ENCODE measurements at places on chromosomes 12 and 14.

- no peak for DNase-seq
These were observed 40.7 kb upstream of the KIF21A start for GRCh38 chr12:39483597-39483996.

DNA sequence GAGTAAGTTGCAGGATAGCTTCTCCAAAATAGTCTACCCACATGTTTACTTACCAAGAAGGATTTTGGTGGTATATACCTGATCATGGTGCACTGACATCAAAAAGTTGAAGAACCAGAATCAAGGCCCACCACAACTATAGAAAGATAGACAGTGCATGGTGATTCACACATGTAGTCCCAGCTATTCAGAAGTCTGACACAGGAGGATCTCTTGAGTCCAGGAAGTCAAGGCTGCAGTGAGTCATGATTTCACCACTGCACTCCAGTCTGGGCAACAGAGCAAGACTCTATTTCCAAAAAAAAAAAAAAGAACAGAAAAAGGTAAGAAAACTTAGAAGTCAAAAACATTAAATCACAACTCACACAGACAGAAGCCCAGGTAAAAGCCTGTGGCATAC is 422.2 kb upstream of the FOXG1 start:
- no peak for DNase-seq

DNA sequence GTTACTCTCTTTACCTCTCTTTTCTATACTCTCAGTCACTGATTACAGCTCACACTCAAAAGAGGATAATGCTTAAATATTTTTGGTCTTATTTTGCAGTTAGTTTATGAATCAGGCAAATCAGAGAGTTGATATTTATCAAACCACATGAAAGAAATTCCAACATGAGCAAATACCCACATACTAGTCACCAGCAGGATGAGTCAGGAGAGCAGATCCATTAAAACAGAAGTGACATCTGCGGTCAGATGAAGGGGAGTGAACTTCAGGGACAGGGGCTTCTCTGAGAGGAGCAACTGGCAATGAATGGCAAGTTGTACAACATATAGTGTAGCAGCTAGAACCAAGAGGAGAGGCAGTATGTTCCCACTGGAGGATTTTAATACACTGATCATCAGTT is 258.7 kb downstream of the SYT10 start:
- DNase-seq: no peak

GRCh38 chr12:91836264-91836663 is 309.4 kb downstream of the BTG1 start:
- no peak for DNase-seq

- no peak for DNase-seq
These were observed 266.3 kb upstream of the DIO2 start for GRCh38 chr14:80477388-80478160.

- DNase-seq: no peak
These were observed 200.8 kb upstream of the KRR1 start for GRCh38 chr12:75712223-75712622.

- DNase-seq: no peak
These were observed 1.7 kb upstream of the LIN7A start for GRCh38 chr12:80939231-80939950.

GRCh38 chr12:54358191-54358944 is 5.9 kb downstream of the GPR84 start:
- no peak for DNase-seq

DNA sequence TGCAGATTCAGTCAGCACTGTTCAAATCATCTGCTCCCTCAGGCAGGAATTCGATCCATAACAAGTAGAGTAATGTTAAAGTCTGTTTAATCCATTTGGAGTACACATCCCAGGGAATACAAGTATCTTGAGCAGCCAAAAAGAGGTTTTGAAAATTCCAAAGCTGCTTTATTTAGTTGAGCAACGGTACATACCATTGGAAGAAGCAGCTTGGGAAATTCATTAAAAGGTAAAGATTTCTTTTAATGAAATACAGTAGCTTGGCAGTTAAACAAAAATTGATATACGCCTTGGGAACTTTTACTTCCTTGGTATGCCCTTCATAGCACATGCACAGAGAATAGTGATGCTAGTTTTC is 153.8 kb downstream of the LRIG3 start:
- DNase-seq: no peak

GRCh38 chr12:48072266-48072665 is 33.6 kb downstream of the SENP1 start:
- DNase-seq: no peak

DNA sequence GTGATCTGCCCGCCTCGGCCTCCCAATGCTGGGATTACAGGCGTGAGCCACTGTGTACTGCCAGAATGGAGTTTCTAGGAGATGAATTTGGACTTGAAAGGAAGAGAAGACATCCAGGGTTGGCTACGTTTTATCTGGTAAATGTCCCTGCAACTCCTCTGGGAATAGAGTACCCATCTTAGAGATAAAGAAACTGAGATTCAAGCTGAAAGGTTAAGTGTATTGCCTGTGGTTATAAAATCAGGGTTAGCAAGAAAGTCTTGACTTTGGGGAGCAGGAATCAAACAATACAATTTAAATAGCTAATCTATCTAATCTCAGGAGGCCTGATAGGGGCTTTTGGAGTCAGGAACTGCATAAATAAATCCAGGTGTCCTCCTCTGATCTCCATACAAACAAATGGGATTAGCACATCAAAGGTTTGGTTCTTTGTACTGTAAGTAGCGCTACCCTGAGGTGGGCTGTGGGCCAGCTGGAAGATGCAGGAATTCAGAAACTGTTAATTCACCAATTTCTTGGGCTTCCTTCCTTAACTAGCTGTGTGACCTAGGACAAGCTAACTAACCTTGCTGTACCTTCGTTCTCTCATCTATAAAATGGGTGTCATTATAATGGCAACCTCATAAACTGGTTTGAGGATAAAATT is 45.1 kb downstream of the TBX3 start:
- DNase-seq: no peak

GRCh38 chr14:106436310-106436905 is 910.0 kb downstream of the TMEM121 start:
- peak; percentile 71 for DNase-seq

DNA sequence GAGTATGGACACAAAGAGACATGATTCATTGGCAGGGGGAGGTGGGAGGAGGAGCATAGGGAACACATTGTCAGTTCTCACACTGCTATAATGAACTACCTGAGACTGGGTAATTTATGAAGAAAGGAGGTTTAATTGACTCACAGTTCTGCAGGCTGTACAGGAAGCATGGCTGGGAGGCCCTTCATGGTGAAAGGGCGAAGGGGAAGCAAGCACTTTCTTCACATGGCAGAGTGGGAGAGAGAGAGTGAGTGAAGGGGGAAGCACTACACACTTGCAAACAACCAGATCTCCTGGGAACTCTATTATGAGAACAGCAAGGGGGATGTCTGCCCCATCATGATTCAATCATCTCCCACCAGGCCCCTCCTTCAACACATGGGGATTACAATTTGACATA is 391.8 kb downstream of the BMP4 start:
- DNase-seq: no peak

DNA sequence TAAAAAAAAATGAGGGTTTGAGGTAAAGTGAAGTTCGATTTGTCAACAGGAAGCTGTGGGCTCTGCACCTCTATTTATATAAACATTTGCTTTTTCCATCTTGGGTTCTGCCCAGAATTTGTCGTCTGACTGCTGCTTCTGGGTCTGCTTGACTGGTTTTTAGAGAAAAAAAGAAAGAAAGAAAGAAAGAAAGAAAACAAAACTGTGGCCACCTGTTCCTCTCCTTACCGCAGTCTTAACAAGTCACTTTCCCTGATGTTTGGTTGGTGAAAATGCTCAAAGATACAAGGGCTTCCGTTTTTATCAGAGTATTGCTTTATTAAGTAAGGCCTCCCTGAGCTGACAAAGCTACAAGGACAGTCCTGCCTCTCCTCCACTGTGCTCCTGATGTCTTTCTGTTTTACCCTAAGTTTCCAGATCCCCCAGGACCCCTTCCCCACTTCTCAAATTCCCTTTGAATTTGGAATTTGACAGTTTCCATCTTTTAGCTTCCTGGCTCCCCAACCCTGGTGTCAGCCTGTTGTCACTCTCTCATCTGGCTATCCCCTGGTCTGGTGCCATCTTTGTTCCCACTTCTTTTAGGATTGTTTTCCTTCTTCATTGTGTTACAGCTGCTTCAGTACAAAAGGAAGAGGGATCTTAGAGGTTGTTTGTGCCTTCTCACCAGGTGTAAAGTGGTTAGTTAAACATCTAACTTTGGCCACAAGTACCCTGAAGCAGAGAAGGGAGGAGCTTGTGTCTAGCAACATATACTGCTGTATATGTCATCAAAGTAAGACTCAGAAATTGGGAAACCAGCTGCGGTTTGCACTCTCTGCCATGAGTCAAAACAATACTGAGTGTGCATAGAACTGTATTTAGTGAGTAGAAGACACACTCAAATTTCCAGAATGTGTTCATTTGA is 18.0 kb downstream of the MFAP5 start:
- peak; percentile 10 for DNase-seq

GRCh38 chr12:131592972-131593371 is 117.9 kb upstream of the SFSWAP start:
- DNase-seq: no peak

DNA sequence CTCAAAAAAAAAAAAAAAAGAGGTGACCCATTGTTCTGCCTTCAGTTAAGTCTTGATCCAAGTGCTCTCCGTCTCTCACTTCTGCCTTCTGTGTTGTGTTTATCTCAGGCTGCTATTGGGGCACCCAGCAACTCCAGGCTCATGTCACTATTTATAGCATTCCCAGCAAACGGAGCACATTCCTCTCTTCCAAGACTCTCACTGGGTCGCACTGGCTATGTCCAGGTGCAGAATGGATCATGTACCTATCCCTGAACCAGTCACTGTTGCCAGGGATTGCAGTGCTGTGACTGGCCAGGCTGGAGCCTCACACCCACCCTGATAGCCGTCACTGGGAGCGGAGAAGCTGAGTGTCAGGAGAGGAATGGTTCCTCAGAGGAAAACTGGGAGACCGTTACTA is 31.2 kb downstream of the RHOF start:
- DNase-seq: no peak

GRCh38 chr14:87309557-87309956 is 683.4 kb downstream of the GALC start:
- DNase-seq: no peak

- peak; percentile 14 for DNase-seq
These were observed at the start of gene PTGDR for GRCh38 chr14:52267501-52268278. Gene PTGDR, plus strand, starts transcription at chr14:52267698. Its CDS starts 117 bp downstream, at chr14:52267815.

DNA sequence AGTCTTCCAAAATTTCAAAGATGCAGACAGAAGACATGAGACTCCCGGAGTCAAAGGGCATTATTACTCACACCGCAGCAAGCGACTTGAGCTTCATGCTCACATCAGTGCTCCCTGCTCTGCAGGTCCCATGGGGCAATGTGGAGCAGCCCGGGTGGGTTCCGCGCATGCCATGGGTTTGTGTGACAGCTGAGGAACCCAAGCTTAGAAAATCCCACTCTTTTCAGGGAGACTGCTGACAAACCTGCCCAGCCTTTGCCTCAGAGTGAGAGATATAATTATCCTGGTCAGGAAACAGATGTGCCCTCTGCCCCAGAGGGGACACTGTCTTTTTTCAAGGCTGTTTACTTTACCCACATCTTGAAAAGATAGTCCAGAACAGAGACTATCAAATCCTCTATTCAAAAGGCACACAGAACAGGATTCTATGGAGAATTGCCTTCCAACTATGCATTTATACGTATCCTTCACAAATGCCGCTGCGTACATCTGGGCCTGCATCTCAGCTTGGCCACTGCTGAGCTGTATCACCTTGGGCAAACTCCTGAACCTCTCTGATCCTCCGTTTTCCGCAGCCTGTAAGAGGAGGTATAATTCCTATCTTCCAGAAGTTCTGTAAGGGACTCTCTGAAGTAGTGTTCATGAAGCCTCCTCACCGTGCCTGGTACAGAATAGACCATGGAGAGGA is 16.0 kb downstream of the C14orf132 start:
- DNase-seq: no peak

GRCh38 chr14:37673439-37673838 is 78.0 kb downstream of the TTC6 start:
- DNase-seq: no peak
